ENCODE measurements at places on chromosomes 13 and 19.

DNA sequence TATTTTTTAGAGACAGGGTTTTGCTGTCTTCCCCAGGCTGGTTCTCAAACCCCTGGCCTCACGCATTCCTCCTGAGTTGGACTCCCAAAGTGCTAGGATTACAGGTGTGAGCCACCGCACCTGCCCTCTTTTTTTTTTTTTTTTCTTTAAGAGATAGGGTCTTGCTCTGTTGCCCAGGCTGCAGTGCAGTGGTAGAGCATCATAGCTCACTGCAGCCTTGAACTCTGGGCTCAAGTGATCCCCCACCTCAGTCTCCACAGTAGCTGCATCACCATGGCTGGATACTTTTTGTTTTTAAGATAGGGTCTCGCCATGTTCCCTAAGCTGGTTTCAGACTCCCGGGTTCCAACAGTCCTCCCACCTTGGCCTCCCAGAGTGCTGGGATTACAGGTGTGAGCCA is 1.5 kb downstream of the KCNJ14 start:
- DNase-seq = no peak

DNA sequence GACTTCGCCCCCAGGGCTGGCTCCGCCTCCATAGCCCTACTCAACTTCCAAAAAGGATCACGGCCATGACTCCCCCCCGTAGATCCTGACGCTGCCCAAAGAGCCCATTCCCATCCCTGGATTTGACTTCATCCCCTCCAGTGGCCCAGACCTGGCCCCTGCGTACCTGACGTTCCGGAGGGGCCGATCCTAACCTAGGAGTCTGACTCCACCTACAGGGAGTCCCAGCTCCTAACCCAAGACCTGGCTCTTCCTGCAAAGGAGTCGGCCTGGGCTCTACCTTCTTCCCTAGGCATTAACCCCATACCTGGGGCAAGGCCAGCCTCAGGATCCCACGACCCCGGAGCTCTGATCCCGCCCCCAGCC is 10.8 kb downstream of the STAP2 start:
- no peak for DNase-seq

- DNase-seq = no peak
These were observed 181.1 kb downstream of the NUFIP1 start for GRCh38 chr13:44808185-44808584.

- DNase-seq = no peak
These were observed at the start of gene CBLC for GRCh38 chr19:44777715-44778347. Gene CBLC, plus strand, starts transcription at chr19:44777890. Its CDS starts 42 bp downstream, at chr19:44777932.

DNA sequence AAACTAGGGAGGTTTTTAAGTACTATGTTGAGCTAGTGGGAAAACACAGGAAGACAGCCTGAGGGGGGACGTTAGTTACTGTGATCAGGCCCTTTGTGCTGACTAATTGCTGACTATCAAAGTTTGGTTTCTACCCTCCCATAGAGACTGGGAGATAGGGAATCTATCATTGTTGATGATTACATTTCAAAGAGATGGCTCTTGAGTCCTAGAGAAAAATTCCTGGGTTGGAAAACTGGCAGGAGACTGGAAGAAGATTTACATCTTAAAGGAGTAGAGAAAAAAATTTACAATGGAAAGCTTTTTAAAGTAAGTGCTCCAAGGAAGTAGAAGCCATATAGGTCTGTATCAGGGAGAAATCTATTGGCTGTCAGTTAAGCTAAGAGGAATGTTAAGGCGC is 522.0 kb upstream of the KLHL1 start:
- no peak for DNase-seq

DNA sequence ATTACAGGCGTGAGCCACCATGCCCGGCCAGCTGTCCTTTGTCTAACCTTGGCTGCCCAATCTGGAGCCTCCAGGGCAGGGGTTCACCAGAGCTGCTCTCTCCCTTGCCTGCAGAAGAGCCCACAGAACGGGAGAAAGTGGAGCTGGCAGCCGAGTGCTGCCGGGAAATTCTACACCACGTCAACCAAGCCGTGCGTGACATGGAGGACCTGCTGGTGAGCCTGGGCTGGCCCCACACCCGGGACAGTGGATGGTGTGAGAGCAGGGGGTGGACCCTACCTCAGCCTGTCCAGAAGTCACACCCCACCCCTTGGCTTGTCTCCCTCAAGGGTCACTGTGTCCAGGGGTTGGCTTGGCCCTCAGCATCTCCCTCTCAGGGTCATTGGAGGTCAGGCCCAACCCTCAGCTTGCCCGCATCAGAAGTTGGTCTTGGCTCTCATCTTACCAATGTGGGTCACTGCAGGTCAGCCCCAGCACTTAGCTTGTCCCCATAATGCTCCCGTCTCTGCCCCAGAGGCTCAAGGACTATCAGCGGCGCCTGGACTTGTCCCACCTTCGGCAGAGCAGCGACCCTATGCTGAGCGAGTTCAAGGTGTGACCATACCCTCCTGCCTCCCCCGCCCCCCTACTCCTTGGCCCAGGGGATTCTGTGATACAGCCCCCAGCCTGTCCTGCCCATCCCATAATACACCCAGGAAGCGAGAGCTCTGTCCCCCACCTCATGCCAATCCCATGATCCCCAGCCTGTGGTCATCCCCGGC is 20.4 kb downstream of the ARHGEF1 start:
- no peak for DNase-seq

- no peak for DNase-seq
These were observed 316.7 kb upstream of the KLHL1 start for GRCh38 chr13:70424928-70425327.

DNA sequence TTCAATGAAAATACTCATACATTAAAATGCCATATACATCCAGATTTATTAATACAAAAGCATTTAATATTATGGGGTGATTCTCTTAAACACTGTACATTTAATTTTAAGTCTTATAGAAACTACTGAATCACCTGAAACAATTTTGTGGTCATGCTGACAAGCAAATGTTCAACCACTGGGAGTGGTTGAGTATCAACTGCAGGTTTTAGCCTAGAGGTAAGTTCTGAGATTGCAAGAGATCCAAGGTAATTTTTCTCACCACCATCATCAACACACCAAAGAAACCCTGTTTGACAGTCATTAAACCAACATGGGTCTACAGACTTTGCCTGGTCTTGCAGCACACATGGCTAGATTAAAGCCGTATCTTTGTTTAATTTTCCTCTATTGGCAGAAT is 196.3 kb downstream of the LHFPL6 start:
- no peak for DNase-seq

DNA sequence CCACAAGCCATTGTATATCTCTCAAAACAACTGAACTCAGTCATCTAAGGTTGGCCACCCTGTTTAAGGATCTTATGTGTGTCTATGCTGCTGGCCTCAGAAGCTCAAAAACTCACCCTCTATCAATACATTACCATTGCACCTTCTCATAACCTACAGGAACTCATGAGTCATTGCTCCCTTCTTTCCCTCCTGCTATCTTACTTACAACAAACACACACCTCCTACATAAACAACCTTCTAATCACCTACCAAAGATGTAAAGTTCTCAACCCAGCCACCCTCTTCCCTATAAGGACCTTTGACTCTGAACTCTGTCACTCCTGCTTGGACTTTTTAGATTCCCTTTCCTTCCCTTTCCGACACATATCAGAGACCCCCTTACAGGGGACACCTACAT is 13.3 kb upstream of the ZSCAN4 start:
- DNase-seq = no peak

DNA sequence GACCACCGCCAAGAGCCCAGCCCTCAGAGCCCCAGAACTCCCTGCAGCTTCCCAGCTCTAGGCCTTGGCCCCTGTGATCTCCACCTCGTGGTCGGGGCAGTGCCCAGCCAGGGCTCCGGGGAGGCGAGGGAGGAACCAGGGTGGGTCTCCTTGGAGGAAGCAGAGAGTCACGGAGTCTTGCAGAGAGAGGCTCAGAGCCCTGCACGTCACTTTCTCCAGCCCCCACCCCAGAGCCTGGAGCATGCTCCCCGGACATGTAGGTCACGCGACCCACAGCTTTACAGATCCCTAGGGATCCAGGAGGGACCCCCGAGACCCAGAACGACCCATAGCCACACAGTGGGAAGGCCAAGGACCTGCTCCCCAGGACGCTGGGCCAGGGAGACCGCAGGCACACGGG is 11.9 kb downstream of the GADD45B start:
- DNase-seq = no peak

GRCh38 chr19:16661480-16662034 is 618 bp downstream of the TMEM38A start:
- DNase-seq = no peak

GRCh38 chr13:110455444-110455843 is 106.1 kb downstream of the RAB20 start:
- no peak for DNase-seq

- no peak for DNase-seq
These were observed 822 bp upstream of the RFXAP start for GRCh38 chr13:36817996-36818803.

DNA sequence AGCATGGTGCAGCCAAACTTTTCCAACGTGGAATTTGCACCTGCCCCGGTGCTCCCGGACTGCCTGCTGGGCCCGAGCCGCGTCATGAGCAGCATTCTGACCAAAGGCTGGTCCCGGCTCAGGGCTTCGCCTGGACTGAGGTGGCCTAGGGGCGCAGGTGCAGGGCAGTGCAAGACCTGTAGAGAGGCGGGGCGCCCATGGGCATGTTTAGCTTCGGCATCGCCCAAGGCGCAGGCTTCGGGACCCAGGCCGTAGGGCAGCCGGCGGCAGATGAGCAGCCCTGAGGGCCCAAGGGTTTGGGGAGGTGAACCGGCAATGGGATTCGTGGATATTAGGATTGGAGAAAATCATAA is 23.8 kb downstream of the LRFN3 start:
- DNase-seq = no peak

GRCh38 chr13:75704194-75704926 is 68.2 kb downstream of the LMO7 start:
- no peak for DNase-seq

DNA sequence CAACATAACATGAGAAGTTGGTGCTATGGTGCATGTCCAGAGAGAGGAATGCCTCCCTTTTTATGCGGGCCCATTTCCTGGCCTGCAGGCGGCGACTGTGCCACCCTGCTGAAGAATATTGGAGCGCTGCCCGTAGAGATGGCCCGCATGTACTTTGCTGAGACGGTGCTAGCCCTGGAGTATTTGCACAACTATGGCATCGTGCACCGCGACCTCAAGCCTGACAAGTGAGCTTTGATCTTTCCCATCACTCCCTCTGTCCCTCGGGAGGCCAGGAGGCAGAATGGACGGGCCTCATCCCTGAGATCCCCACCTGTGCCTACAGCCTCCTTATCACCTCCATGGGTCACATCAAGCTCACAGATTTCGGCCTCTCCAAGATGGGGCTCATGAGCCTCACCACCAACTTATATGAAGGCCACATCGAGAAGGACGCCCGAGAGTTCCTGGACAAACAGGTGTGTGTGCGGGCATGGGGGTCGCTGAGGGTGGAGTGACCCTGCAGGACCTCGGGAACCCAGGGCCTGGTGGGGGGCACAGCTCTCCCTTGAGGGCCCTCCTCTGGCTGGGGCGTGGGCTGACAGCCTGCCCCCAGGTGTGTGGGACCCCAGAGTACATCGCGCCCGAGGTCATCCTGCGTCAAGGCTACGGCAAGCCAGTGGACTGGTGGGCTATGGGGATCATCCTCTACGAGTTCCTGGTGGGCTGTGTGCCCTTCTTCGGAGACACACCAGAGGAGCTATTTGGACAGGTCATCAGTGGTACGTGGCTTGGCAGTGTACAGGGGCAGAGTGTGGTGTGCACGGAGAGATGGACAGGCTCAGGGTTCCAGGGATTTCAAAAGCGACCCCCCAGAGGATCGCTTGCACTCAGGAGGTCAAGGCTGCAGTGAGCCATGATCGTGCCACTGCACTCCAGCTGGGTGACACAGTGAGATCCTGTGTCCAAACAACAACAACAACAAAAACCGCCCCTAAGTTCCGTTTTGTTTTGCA is 16.2 kb downstream of the DNASE2 start:
- DNase-seq = no peak

DNA sequence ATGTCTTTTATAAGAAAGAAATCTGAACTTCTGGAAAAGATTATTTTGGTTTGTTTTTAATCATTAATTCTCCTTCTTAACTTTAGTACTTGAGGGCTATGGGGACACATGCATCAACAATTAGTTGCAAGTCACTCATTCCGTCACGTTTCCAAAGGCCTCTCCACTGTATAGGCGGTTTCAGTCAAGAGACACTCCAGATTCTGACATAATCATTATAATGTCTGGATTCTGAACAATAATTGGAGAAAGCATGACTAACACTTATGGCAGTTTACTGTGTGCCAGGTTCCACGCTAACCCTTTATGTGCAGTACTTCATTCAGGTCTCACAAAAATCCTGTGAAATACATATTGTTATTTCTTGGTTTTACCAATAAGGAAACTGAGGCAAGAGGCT is 71.9 kb downstream of the TNFRSF19 start:
- DNase-seq = no peak

GRCh38 chr19:41753159-41753558 is 2.2 kb upstream of the CEACAM6 start:
- peak; percentile 64 for DNase-seq

- DNase-seq = peak; percentile 100
These were observed 8.6 kb downstream of the C19orf81 start for GRCh38 chr19:50657712-50658440.

DNA sequence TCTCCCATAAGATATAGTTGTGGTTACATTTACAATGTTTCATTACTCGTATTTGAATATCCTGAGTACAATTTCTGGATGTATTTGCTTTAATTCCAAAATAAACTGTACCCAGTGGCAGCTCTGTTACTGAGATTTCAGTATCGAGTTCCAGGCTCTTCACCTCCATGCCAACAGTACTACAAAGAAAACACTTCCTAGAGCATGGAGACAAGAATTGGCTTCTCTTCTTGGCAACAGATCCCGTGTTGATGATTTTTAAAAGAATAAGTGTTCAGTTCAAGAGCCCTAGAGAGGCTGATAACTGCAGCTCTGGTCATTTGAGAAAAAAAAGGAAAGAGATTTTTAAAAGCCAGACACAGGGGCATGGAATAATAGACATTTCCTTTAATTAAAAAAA is 302.8 kb downstream of the EFNB2 start:
- no peak for DNase-seq

GRCh38 chr13:95251641-95252040 is 49.6 kb downstream of the ABCC4 start:
- no peak for DNase-seq

DNA sequence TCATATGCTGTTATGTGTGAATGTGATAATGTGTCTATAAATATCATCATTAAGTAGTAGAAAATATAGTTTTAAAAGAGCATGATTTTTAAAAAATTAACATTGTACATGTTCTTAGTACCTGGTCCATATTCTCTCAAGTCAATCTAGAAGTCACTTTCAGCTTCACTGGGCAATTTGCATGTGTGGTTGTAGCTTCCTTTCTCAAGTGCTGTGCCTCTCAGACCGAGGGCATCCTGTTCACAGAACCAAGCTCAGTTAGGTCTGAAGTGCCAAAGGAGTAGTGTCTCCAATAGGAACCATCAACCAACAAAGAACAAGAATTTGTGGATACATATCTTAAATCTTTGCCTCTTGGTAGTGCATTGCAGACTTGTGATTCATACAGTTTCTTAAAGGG is 541.8 kb upstream of the SLC10A2 start:
- DNase-seq = no peak

- peak; percentile 74 for DNase-seq
These were observed 32.2 kb downstream of the SLAIN1 start for GRCh38 chr13:77729502-77730221.
